ENCODE measurements at places on chromosomes 13 and 19.

GRCh38 chr19:8023371-8023770 lies 17.9 kb upstream of the ELAVL1 start:
- DNase-seq = no peak

DNA sequence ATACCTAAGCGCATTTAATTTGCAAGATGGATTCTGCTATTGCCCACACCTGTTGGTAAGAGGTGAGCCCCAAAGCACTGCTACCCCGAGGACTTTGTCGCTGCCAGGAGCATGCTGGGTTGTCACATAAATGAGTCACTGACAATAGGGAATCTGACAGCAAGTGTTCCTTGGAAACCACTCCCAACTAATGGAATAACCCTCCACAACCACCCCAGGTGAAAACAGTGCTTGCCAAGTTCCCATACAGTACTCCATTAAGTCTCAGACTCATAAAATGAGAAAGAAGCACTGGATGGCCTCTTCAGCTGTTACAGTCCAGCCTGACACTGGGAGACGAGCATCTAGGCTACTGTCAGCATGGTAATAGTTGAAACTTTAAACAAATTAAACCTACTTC lies 108.6 kb downstream of the EFNB2 start:
- no peak for DNase-seq

GRCh38 chr19:18745012-18745735 lies 45.9 kb downstream of the COMP start:
- DNase-seq = no peak

GRCh38 chr13:100298691-100299090 lies 209.8 kb downstream of the PCCA start:
- no peak for DNase-seq

GRCh38 chr13:40668335-40668734 lies 1.9 kb upstream of the FOXO1 start:
- DNase-seq = no peak

DNA sequence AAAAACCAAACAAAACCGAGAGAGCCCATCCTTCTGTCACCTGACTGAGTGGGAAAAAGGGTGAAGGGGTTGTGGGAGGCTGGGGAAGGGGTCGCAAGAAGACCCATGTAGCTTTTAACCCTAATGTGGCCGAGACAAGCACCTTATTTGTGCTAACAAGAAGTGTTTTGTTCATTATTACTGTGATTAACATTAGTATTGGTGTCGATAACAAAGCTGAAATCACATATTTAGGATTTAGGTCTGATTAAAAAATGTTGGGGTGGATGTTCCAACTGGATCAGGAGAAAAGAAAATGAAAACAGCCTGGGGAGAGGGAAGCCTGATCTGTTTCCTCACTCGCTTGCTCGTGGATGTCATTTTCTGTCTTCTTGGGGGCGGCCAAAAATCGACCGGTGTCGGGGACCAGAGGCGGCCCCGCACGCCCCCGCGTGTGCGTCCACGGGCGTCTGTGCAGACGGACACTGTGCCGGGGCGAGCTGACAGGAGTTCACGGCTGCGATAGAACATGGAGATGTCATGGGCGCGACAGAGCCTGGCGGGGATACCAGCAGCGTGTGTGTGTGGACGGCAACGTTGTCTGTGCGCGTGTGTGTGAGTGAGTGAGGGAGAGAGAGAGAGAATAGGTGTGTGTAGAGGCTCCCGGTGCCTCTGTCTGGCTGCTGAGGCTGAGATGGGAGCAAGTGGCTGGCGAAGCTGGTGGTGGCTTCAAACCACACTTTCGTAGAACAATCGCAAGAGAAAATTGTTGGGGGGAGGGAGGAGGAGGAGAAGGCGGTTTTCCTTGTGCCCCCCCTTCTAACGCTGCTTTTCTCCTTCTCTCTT lies 29.1 kb downstream of the NFIX start:
- no peak for DNase-seq

DNA sequence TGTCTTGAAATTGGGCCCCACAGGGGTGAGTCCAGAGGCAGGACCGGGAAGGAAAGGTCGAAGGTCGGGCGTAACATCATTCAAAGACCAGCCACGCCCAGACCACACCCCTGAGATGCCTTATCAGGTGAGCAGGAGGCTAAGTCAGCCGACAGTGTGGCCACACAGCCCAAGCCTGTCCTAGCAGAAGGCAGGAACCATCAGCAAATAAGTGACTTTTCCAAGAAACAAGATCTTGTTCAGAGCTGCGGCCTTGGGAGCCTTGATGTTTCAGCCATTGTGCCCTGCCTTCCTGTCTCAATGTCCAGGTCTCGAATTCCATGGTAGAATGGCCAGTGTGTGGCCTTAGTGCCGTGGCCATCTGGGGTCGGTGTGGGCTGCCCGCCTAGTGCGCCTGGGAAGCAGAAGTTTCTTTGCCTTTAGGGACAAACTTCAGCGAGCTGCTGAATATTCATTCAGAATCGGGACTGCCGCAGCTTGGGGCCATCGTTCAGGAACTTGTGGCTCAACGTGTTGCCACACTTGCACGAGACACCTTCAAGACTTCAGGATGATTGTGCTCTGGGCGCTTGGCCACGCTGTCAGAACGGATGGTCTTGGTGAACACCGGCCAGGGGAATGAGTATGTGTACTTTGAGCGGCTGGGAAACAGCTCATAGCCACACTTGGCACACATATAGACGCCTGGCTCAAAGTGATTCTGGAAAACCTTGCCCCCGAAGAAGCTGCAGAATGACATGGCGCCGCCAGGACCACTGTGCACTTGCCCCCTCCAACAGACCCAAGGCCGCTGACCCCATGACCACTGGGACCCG lies 6.1 kb upstream of the IFNL4 start:
- no peak for DNase-seq

DNA sequence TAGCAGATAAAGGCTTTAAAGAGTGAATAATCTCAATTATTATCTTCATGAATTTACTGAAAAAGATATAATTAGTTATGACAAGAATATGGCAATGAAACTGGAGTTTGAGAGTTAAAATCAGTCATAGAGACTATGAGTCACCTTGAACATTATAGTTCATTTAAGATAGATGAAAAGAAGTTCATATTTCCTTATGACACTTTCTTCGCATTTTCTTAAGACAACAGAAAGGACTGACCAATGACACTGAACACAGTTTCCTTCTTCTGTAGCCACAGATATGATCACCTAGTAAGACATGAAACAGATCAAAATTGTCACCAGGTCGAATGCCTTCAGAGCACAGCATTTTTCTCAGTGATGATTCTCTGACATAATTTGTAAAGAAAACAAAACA lies 202.1 kb downstream of the KLF12 start:
- DNase-seq = no peak

DNA sequence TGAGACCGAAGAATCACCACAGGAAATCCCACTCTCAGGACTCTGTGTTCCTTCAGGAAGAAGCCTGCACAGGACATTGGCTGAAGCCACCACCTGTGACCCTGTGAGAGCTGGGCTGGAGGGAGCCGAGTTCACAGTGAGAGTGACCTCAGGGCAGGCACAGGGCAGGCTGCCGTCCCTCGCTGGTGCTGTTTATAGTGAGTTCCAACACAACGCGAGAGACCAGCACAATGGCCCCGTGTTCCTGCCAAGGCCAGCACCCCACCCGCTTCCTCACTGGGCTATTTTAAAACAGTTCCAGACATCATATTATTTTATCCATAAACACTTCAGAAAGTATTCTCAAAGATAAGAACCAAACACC lies 18.4 kb upstream of the GAS6 start:
- no peak for DNase-seq

- no peak for DNase-seq
These were observed 127.4 kb downstream of the DCT start for GRCh38 chr13:94352057-94352456.

- DNase-seq = no peak
These were observed 61.5 kb upstream of the TDRD3 start for GRCh38 chr13:60335531-60335930.

- DNase-seq = no peak
These were observed 539.6 kb upstream of the SLITRK5 start for GRCh38 chr13:87131611-87132010.

DNA sequence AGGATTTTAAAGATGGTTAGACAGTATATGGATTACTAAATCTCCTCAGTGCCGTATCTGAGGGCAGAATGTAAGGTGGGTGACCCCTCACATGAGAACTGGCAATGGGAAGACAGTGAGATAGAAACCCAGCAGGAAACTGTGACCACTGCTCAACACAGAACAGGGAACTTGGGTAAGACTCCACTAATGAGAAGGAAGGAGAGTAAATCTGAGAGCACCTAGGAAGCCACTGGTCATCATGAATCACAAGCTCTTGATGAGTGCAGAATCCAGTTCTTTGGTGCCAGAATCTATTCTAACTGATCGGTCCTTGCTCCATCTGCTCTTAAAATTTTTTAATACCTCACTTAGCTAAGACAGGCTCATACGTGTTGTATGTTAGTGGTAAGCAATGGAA lies 261.8 kb downstream of the KLF12 start:
- DNase-seq = no peak

GRCh38 chr19:8639821-8640401 lies 9.5 kb downstream of the NFILZ start:
- DNase-seq = no peak

DNA sequence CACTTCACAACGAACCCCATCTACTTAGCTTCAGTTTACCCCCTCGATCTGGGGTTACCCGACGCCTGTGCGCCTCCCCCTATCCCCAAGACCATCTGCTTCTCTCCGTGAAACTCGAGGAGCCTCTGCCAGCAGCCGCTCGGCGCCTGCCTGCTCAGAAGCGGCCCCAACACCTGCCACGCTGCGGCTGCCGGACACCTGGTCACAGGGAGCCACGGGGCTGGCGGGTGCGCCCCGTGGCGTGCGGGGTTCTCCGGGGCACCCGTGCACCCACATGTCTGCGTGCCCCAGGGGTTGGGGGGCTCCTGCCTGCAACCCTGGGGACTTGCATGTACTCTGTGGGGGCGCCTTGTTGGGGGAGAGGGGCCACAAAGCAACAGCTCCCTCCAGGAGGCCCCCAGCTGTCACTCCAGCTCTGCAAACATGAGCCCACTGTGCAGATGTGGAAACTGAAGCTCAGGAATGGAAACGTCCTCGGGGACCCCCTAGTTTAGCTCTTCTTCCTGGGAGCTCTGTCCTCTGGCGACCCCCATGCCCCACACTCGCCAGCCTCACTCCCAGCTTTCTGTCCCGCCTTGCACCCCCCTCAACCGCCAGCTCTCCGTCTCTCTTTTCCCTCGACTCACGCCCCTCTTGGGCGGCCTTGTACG lies 7.0 kb upstream of the SEMA6B start:
- DNase-seq = no peak

All from H54 (cell line).